Activated naive CD4-positive, alpha-beta T cell (primary cell): ENCODE measurements at places on chromosomes 3 and 15.

GRCh38 chr3:113148284-113148683 is 63.1 kb upstream of the BOC start:
- DNase-seq = no peak

DNA sequence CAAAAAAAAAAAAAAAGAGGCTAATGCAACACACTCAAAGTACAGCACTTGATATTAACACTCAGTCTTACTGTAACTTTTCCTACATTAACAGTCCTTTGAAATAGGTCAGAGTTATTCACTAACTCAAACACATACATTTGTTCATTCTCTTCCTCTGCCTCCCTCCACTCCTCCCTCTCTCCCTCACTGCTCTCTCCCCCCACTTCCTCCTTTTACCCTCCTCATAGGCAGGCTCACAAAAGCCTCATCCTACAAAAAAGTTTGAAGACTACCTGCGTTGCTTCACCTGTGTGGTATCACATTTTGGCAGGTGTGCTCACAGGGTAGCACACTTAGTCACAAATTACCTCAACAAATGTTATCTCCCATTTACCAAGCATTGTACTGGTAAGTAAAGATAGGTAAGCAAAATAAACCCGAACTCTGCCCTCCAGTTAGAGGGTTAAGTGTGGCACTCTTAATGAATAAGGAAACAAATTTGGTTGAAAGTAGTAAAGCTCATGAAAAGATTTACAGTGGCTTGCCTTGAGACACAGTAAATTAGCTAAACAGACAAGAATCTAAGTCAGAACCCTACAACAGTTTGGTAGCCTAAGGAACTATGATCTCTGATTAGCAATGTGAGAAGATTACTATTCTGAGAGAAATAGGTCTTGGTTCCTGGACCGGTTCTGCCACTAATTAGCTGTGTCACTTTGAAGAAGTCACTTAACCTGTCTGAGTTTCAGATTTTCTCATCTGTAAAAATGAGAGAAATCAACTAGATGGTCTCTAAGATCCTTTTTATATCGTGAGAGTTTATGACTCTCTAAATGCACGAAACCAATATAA is 151.0 kb upstream of the MLF1 start:
- no peak for DNase-seq

DNA sequence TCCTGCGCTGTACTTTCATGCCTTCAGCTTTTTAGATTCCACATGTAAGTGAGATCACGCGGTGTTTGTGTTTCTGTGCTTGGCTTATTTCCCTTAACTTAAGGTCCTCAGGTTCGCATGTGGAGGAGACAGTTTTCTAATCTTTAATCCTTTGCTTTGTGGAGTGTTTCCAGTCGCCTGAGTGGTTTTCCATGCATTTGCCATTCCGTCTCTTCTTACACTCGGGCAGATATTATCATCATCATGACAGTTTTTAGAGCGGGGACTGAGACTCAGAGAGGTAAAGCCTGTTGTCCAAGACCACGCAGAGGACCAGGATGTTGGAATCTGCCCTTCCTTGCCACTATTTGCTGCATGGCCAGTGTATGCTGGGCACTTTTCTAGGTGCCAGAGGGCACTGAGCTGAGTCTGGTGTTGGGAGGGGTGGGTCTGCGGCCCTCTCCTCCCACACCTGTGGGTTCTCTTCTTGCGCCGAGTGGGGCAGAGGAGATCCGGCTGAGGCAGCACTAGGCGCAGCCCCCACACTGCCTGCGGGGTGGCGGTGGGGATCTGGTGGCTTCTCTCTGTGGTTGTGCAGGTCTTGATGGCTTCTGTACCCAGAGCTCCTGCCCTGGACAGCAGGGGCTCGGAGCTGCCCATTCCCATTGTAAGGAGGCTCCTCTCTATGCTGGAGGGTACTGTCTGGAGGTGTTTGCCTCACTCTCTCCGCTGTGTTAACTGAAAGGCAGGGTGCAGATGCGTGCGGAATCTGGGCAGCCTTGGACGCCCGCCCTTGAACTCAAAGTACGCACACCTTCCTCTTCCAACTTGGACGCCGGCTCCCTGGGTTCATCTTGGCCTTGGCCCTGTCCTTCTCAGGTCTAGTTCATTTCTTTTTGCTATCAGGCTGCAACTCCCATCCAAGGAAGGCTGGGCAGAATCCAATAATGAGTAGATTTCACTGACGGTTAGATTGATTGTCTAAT is 156.0 kb upstream of the RGMA start:
- DNase-seq = no peak

GRCh38 chr3:27345493-27345892 is 23.7 kb downstream of the NEK10 start:
- no peak for DNase-seq

DNA sequence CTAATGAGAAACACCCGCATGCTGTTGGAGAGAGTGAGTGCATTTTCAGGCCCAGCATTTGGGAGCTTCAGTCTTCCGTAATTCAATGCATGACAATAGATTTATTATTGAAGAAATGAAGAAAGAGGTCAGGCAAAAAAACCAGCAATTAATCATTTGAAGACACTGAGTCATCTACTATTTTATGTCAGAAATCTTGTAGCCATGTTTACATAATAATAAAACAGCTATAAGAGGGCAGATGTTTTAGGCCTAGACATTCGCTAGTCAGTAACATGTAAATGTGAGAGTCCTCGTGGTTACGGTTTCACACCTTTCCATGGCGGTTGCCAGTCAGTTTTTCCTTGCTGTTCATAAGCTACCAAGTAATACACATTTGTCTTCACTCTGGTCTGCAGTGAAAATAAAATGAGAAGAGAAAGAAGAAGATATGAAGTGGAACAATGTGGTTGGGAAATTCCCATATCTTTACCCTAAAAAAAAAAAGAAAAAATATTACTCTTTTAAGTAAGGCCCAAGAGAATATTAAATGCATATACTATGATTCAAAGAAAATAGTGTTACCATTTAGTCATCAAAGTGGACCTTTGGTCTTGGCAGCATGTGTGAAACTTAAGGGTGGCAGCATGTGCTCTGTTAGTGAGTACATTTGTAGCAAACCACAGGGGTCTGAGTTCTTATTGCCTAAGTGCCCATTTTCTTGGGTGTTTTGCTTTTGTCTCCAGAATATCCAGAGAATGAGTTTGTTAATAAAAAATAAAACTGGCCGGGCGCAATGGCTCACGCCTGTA is 140.5 kb upstream of the TBL1XR1 start:
- no peak for DNase-seq
